Hematopoietic multipotent progenitor cell treated with erythropoietin and hydrocortisone succinate and interleukin-3 and kit ligand, for 4 days (in vitro differentiated cells): ENCODE measurements at places on chromosomes 5 and 9.

- no peak for DNase-seq
These were observed 5.2 kb downstream of the ANKDD1B start for GRCh38 chr5:75616371-75616881.

DNA sequence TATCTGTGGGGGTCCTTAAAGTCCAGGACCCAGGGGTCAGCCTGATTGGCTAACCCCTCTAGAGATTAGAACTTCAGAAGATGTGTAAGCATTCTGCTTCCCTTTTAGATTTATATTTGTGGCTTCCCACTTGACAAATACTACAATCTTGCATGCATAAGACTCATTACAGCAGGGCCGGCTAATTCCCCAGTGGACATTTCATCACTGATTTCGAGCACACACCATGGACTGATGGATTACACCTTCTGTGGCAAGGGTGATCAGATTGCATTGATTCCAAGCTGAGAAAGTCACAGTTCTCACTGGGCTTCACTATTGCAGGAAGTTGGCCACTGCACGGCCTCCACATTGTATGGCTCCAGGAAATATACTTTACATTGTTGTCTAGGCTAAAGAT is 65.8 kb upstream of the DAPK1 start:
- DNase-seq: no peak

- no peak for DNase-seq
These were observed 458.5 kb downstream of the RAB3C start for GRCh38 chr5:59041355-59041754.

GRCh38 chr5:160831801-160832200 is 20.2 kb downstream of the ATP10B start:
- no peak for DNase-seq

- no peak for DNase-seq
These were observed 46.2 kb upstream of the FSD1L start for GRCh38 chr9:105401651-105402050.

GRCh38 chr5:66646570-66646969 is 50.4 kb downstream of the MAST4 start:
- peak; percentile 46 for DNase-seq

- peak; percentile 89 for DNase-seq
These were observed 311.4 kb downstream of the TLE4 start for GRCh38 chr9:79883073-79883645.

DNA sequence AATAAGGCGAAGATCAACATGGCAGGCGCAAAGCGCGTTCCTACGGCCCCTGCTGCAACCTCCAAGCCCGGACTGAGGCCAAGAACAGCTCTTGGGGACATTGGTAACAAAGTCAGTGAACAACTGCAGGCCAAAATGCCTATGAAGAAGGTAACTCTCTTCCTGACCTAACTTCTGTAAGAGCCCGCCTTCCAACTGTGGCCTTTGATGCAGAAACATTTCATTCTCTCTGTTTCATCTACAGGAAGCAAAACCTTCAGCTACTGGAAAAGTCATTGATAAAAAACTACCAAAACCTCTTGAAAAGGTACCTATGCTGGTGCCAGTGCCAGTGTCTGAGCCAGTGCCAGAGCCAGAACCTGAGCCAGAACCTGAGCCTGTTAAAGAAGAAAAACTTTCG is 979 bp downstream of the CCNB1 start:
- peak; percentile 16 for DNase-seq

GRCh38 chr9:121593066-121593465 is 58.4 kb upstream of the DAB2IP start:
- DNase-seq: no peak

- DNase-seq: no peak
These were observed 61.1 kb upstream of the HRH2 start for GRCh38 chr5:175596761-175597189.

DNA sequence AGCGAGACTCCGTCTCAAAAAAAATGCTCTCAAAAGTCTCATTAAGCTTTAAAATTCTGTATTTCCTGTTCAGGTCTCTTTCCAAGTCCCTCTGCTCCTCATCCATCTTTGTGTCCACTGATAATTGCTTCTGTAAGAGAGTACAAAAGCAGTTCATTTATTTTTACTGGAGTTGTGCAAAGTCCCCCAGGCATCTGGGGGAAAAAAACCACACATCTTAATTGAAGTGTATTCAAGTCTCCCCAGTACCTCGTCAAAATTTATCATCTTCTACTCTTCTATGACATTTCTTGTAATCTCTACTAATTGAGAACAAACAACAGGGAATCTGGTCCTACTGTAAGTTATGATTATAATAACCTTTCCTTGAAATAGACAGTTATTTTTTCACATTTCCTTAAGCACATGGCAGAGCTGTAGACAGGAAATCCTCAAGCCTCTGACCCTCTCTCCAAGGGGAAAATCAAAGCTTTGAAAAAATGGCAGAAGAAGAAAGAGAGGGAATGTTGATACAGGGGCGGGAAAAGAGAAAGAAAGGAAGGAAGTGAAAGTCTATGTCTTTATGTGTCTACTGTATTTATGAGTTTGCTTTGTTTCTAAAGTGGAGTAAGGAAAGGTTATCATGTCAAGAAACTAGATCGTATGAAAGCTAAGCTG is 51.5 kb downstream of the RAI14 start:
- DNase-seq: no peak

DNA sequence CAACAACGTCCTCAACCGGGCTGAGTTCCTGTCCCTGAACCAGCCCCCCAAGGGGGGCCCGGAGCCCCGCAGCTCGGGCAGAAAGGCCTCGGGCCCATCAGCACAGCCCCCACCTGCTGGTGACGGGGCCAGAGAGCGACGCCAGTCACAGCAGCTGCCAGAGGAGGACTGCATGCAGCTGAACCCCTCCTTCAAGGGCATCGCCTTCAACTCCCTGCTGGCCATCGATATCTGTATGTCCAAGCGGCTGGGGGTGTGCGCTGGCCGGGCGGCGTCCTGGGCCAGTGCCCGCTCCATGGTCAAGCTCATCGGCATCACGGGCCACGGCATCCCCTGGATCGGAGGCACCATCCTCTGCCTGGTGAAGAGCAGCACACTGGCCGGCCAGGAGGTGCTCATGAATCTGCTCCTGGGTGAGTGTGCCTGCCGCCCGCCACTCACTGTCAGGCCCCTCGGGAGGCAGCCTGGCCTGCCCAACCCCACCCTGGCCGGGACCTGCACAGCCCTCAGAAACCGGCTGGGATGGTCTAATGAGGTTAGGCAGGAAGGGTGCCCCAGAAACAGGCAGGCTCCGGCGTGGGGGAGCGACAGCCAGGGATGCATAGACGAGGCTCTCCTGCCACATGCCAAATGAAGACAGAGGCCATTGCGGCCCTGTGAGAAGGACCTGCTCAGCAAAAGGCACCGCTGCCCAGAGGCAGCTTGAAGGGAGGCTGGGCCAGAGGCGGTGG is 678 bp downstream of the PLPP7 start:
- DNase-seq: no peak

DNA sequence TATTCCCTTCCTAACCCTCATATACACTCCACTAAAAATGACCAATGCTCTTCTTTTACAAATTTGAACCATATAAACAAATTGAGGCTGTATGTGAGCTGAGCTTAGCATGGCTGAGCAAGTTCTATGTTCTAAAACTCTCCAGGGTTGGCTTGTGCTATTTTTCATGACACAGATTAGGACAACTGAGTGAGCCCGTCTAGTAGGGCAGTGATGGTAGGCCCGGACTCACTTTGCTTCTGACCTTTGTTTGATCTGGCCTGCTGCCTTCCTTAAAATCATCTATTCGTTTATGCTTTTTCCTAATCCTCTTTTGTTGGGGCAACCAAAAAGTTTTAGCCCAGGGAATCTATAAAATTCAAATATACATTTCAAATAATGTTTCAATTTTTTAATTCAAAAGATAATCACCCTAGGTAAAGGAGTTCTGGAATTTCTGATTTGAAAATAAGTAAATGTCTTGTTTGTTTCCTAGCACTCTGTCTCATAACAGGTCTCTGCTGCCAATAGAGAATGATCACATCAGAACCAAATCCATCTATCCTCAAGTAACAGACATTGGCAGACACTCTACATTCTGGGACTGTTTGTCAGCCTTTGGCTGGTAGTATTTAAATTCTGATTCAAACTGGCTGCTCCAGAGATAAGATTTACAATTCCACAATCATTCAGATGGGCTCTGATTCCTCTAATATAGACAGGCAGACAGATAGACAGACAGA is 217.0 kb upstream of the TARS1 start:
- no peak for DNase-seq

GRCh38 chr9:650362-650761 is 191.1 kb upstream of the DMRT1 start:
- peak; percentile 86 for DNase-seq

DNA sequence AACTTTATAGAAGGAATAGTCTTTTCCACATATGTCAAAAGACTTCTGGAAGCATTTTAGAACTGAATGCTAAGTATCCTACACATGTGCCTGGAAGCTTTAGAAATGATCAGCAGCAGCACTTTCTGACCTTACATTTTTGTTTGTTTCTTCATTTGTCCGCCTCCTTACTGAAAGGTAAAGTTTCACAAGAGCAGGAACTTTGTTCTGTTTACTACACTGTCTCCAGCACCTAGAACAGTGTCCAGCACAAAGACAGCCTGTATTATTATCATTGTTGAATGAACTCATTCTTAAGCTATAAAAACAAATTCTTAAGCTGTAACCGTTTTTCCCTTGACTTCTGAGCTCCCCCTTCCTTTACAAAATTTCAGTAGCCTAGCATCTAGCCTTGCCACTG is 14.8 kb downstream of the PIP5K1B start:
- peak; percentile 16 for DNase-seq

- DNase-seq: no peak
These were observed 12.6 kb downstream of the VLDLR start for GRCh38 chr9:2634153-2634552.

GRCh38 chr5:123752552-123753179 is 240.7 kb downstream of the CSNK1G3 start:
- DNase-seq: no peak

DNA sequence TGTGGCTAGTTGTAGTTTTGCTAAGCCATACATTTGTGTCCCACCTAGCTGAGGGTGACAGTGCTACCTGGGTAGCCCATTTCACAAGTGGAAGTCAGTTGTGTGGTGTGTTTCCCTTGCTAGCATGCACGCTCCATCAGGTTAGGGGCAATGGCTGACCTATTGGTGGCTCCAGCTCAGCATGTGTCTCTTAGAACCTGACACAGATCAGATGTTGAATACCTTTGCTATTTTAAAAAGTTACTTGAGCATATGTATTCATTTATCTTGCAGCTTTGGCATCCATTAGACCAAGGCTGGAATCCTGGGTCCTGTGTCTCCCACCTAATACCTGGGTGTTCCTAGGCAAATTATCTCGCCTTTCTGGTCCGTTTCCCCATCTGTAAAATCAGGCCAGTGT is 44.8 kb downstream of the ZNF618 start:
- DNase-seq: no peak

GRCh38 chr9:16718952-16719351 is 151.5 kb downstream of the BNC2 start:
- DNase-seq: no peak

DNA sequence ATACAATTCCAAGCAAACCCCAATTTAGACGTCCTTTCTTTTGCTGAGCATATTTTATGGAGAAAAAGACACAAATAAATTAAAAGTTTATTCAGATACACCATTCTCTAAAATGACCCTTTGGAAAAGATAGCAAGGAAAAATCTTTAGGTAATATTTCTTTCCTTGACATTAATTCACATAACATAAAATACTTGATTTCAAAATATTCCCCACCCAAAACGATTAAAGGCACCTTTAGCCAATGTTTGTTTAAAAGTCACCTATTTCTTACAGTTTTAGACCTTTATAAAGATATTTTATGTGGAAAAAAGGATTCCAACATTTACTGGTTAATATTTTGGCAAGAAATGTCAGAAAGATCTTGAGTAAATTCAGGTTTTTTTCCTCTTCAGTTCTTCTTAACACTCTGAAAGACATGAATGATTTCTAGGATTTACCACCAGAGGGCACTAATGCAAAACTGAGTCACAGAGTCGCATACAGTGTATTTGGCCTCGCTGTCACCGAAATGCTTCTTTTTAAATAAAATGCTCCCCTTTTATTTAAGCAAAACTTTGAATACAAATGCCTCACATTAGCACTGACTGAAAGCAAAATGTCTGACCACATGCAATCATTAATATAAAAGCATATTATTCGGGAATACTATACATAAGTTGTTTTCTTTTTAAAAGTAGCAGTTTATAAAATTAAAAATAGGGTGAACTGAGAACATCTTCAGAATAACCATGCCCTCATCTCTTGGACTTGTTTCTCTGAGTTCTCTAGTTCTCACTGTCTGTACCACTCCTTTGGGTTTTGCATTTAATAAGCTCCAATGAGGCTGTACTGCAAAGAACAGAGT is 122.5 kb downstream of the SLC1A3 start:
- peak; percentile 92 for DNase-seq

- DNase-seq: no peak
These were observed 31.1 kb upstream of the GRXCR2 start for GRCh38 chr5:145903867-145904266.

DNA sequence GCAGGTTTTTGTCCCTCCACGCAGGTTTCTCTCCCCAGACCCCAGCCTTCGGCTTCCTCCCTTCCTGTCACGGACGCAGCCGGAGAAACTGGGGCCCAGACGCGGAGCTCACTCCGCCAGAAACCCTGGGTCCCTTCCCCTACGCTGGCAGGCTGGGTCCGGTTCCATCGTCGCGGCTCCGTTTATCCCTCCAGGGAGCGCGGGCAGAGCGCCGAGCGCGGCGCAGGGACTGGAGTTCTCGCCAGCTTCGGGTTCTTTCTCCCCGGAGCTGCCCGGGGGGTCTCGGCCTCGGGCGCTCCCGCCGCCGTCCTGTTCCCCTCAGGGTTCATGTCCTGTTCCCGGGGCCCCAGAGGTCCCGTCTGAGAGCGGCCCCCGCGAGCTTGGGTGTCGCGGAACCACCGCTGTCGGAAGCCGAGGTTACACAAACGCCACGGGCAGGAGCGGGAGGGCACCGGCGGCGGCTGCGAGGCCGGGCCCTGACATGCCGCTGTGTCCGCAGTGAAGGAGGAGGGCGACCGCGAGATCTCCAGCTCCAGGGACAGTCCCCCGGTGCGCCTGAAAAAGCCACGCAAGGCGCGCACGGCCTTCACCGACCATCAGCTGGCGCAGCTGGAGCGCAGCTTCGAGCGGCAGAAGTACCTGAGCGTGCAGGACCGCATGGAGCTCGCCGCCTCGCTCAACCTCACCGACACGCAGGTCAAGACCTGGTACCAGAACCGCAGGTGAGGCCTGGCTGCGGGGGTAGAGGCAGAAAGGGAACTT is 4.6 kb downstream of the BARHL1 start:
- no peak for DNase-seq

DNA sequence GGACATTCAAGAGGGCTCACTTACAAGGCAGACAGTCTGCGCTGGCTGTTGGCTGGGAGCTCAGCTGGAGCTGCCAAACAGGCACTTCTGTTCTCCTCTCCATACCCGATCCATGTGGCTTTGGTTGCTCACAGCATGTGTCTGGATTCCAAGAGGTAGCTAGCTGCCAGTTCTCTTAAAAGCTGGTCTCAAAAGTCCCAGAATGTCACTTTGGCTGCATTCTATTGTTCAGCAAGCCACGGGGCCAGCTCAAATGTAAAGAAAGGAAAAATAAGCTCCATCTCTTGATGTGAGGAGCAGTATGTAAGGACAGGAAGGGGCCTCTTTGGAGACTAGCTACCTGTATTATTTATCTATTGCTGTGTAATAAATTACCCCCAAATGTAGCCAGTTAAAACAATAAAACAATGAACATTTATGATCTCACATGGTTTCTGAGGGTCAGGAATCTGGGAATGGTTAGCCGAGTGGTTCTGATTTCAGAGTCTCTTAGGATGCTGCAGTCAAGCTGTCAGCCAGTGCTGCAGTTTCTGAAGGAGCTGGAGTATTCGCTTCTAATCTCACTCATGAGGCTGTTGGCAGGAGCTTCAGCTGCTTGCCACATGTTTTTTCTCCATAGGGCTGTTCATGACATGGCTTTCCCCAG is 112.7 kb upstream of the CLINT1 start:
- DNase-seq: no peak
